ENCODE measurements at places on chromosomes 2 and 18. TPM values are rescaled to one million over a fixed set of nuclear protein-coding genes. Genes with fewer than 3 reads are reported as not detected.

The MC5R gene
- 0.25 TPM for total RNA-seq

The VIT gene
- not detected for total RNA-seq

The CYP1B1 gene
- total RNA-seq: 9.3 TPM

The AKAIN1 gene
- total RNA-seq: 2.5 TPM

The CSRNP3 gene
- 184 TPM for total RNA-seq

The TPO gene
- total RNA-seq: not detected

The RGPD5 gene
- 31.5 TPM for total RNA-seq

The DDX18 gene
- total RNA-seq: 51.9 TPM

The MSTN gene
- 2.5 TPM for total RNA-seq

The CDK5R2 gene
- total RNA-seq: 11.6 TPM

The ABCB11 gene
- total RNA-seq: 0.25 TPM

The ACTR1B gene
- total RNA-seq: 25.8 TPM

The MAB21L4 gene
- not detected for total RNA-seq

The RAMP1 gene
- 6.4 TPM for total RNA-seq

The NXPH2 gene
- 17.2 TPM for total RNA-seq

The PRKAG3 gene
- total RNA-seq: not detected

The SEMA4C gene
- total RNA-seq: 42.8 TPM

The PLEKHH2 gene
- 2.5 TPM for total RNA-seq

The PCARE gene
- under 0.01 TPM for total RNA-seq

The LIPG gene
- total RNA-seq: 11.8 TPM

The HOXD3 gene
- not detected for total RNA-seq

The HOXD12 gene
- not detected for total RNA-seq

The RSAD2 gene
- 2.0 TPM for total RNA-seq

The ALKAL2 gene
- total RNA-seq: not detected

The MARCHF4 gene
- 19.2 TPM for total RNA-seq

The ALLC gene
- total RNA-seq: not detected

The IGFBP5 gene
- total RNA-seq: 34.9 TPM

The CFC1 gene
- 0.49 TPM for total RNA-seq

The CYP27C1 gene
- total RNA-seq: 3.4 TPM

The TMEM247 gene
- not detected for total RNA-seq

The DUSP19 gene
- 9.8 TPM for total RNA-seq

The ALPG gene
- total RNA-seq: not detected

The KCNS3 gene
- 1.7 TPM for total RNA-seq

The DAPL1 gene
- total RNA-seq: 0.49 TPM

The PARD6G gene
- total RNA-seq: 7.1 TPM

The DSG1 gene
- 0.49 TPM for total RNA-seq

The ACKR3 gene
- 7.1 TPM for total RNA-seq

The POTEJ gene
- total RNA-seq: not detected

The HNRNPLL gene
- total RNA-seq: 66.1 TPM

The FZD7 gene
- total RNA-seq: 5.4 TPM

The NPAS2 gene
- total RNA-seq: 6.9 TPM

The LAMA3 gene
- total RNA-seq: 2.5 TPM

The RAPH1 gene
- total RNA-seq: 51.6 TPM

The VWC2L gene
- total RNA-seq: 3.2 TPM

All from temporal lobe (tissue), 4 donors.